Hair follicular keratinocyte (primary cell): ENCODE measurements at places on chromosomes 2 and 18. TPM values are rescaled to one million over a fixed set of nuclear protein-coding genes. Genes with fewer than 3 reads are reported as not detected.

LYPD6B gene
- 1.9 and 4.9 TPM in 2 replicates for total RNA-seq

SLC5A7 gene
- total RNA-seq, result not detected in 2 replicates

ANKRD30B gene
- total RNA-seq, result not detected in 2 replicates

AQP12B gene
- total RNA-seq, result not detected in 2 replicates

HNMT gene
- 3.4 and 3.6 TPM in 2 replicates for total RNA-seq

IGFBP5 gene
- total RNA-seq, result 0.08 and 0.23 TPM in 2 replicates

PRSS56 gene
- not detected in 2 replicates for total RNA-seq

EFEMP1 gene
- 215 and 218 TPM in 2 replicates for total RNA-seq

PLGLB1 gene
- total RNA-seq, result 0.55 and 0.57 TPM in 2 replicates

MROH2A gene
- 0.38 TPM in 1 of 2 replicates, not detected in the other for total RNA-seq

CFAP210 gene
- total RNA-seq, result not detected in 2 replicates

TEX51 gene
- not detected in 2 replicates for total RNA-seq

PIEZO2 gene
- not detected in 2 replicates for total RNA-seq

RALB gene
- 45.9 and 57.3 TPM in 2 replicates for total RNA-seq

AMER3 gene
- not detected in 2 replicates for total RNA-seq

MGAT5 gene
- total RNA-seq, result 15.2 and 21.6 TPM in 2 replicates

CRACDL gene
- total RNA-seq, result 0.23 and 0.80 TPM in 2 replicates

C2orf80 gene
- total RNA-seq, result not detected in 2 replicates

CDH19 gene
- total RNA-seq, result not detected in 2 replicates

AGXT gene
- not detected in 2 replicates for total RNA-seq

TEKT4 gene
- total RNA-seq, result not detected in 2 replicates

STAT4 gene
- total RNA-seq, result 1.0 and 4.5 TPM in 2 replicates

SLC66A3 gene
- total RNA-seq, result 20.0 and 35.7 TPM in 2 replicates

FSHR gene
- total RNA-seq, result not detected in 2 replicates

CRYGC gene
- total RNA-seq, result not detected in 2 replicates

KCNK3 gene
- not detected in 2 replicates for total RNA-seq

SERPINB4 gene
- total RNA-seq, result 1.9 TPM in 2 replicates

GCKR gene
- total RNA-seq, result not detected in 2 replicates

NHEJ1 gene
- 7.3 and 12.3 TPM in 2 replicates for total RNA-seq

NT5C1B gene
- not detected in 2 replicates for total RNA-seq

SNTG2 gene
- 0.55 TPM in 1 of 2 replicates, not detected in the other for total RNA-seq

OBSL1 gene
- total RNA-seq, result 29.7 and 38.7 TPM in 2 replicates

GPR45 gene
- total RNA-seq, result not detected in 2 replicates

BOK gene
- 36.3 and 41.2 TPM in 2 replicates for total RNA-seq

ZNF516 gene
- total RNA-seq, result 19.4 and 24.2 TPM in 2 replicates

KLHL41 gene
- 0.04 TPM in 1 of 2 replicates, not detected in the other for total RNA-seq

ARID5A gene
- total RNA-seq, result 7.7 and 12.9 TPM in 2 replicates

GBX2 gene
- total RNA-seq, result 0.23 and 1.3 TPM in 2 replicates

LAPTM4A gene
- 76.1 and 77.8 TPM in 2 replicates for total RNA-seq

RAB3GAP1 gene
- total RNA-seq, result 39.2 and 53.3 TPM in 2 replicates

CDH2 gene
- total RNA-seq, result 0.08 TPM in 1 of 2 replicates, not detected in the other
